Femur (tissue), 1 donor: ENCODE measurements at places on chromosomes 1 and 21.

- peak; percentile 79 for DNase-seq
Observed at GRCh38 chr1:84377480-84378095, 20.7 kb upstream of the DNASE2B start.

DNA sequence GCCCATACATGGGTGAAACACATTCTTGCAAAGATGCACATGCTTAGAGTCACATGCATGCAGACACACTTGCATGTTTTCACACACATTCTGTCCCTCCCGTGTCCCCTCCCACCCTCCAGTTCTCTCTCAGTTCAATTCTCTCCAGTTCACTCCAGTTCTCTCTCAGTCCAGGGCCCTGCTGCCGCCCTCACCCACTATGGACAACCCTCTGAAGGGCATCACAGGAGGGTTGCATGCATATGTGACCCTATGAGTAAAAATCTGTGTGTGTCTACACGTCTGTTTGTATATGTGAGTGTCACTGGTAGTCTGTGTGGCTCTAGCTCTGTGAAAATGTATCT lies 21.8 kb upstream of the ADGRB2 start:
- DNase-seq: no peak

DNA sequence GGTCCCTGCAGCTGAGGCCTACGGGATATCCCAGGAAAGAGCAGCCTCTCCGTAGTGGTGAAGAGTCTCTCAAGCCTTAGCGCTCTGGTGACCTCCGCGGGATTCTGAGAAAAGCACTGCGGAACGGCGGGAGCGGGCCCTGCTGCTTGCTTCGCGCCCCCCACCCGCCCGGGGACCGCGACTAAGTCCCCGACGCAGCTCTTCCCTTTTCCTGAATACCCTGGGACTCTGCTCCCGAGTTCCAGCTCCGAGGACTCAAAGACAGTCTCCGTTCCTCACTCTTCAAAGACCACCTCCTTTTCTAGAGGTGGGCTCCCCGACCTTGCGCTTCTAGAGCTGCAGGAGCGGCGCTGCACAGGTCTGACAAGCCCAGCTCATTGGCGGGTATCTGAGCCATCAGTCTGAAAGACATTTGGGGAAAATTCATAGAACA lies 3.6 kb upstream of the PRRX1 start:
- peak; percentile 17 for DNase-seq

DNA sequence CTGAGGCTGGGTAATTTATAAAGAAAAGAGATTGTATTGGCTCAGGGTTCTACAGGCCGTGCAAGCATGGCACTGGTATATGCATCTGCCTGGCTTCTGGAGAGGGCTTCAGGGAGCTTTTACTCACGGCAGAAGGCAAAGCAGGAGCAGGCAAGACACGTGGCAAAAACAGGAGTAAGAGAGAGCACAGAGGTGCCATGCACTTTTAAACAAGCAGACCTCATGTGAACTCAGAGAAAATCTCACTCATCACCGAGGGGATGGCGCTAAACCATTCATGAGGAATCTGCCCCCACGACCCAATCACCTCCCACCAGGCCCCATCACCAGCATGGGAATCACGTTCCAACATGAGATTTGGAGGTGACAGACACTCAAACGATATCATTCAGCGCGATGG lies 400.7 kb upstream of the RUNX1 start:
- no peak for DNase-seq

GRCh38 chr21:30329203-30329875 lies 8.2 kb downstream of the KRTAP27-1 start:
- no peak for DNase-seq

- DNase-seq: no peak
Observed at GRCh38 chr1:229334716-229335115, 8.1 kb downstream of the CCSAP start.
